ENCODE measurements at places on chromosomes 7 and 10. TPM values are rescaled to one million over a fixed set of nuclear protein-coding genes. Genes with fewer than 3 reads are reported as not detected.
A peak's percentile ranks its signal among the peaks of the same experiment; 100 is the strongest.

DNA sequence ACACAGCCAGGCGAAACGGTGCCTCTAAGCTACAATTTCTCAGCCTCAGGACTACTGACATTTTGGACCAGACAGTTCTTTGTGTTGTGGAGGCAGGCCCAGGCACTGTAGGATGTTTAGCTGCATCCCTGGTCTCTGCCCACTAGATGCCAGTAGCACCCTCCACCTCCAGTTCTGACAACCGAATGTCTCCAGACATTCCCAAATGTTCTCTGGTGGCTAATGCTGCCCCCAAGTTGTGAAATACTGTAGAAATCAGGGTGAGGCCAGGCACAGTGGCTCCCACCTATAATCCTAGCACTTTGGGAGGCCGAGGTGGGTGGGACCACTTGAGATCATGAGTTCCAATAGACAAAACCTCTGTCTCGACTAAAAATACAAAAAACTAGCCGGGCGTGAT, 18.2 kb downstream of the HNRNPF start:
- no peak for DNase-seq
- H3K4me3 ChIP-seq, result no peak overlapping the region
- H3K36me3 ChIP-seq, result peaks cover 100% of the 10 kb centered on the region
- H3K4me1 ChIP-seq, result peaks cover 11% of the 10 kb centered on the region
- H3K27me3 ChIP-seq, result no peaks in the 10 kb centered on the region
- H3K27ac ChIP-seq, result no peak overlapping the region

Gene NKX1-2
- total RNA-seq, result not detected

- no peaks in the 10 kb centered on the region for H3K36me3 ChIP-seq
- no peaks in the 10 kb centered on the region for H3K27me3 ChIP-seq
- H3K4me1 ChIP-seq, result no peaks in the 10 kb centered on the region
- no peak for DNase-seq
These were observed 3.8 kb downstream of the HTR5A start for GRCh38 chr7:155073922-155074321.

Gene ITPRID1
- not detected for total RNA-seq

GRCh38 chr7:27418541-27418940, 175.9 kb downstream of the EVX1 start:
- no peaks in the 10 kb centered on the region for H3K36me3 ChIP-seq
- no peak overlapping the region for H3K4me3 ChIP-seq
- H3K4me1 ChIP-seq, result no peaks in the 10 kb centered on the region
- no peak for DNase-seq

DNA sequence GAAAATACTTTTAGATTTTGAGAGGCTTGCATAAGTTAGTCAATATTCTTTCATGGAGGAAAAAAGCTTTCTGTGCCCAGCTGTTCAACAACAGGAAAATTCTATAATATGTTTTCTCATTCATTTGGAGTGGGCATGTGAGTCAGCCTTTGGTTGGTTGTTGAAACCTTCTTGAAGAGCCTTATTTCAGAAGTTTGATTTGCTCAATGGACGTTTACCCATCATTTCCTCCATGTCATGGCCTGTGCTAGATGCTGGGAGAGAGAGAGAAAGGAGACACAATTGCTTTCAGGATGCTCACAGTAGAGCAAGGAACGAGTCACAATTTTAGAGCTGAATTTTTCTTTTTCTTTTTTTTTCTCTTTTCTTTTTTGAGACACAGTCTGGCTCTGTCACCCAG, 181.7 kb downstream of the PRKCQ start:
- H3K27ac ChIP-seq, result no peak overlapping the region
- H3K27me3 ChIP-seq, result no peaks in the 10 kb centered on the region
- no peak for DNase-seq
- H3K4me3 ChIP-seq, result no peak overlapping the region
- no peaks in the 10 kb centered on the region for H3K36me3 ChIP-seq
- H3K4me1 ChIP-seq, result peaks cover 27% of the 10 kb centered on the region

Gene MRLN
- total RNA-seq, result not detected

Gene RTKN2
- total RNA-seq, result 3.3 TPM

DNA sequence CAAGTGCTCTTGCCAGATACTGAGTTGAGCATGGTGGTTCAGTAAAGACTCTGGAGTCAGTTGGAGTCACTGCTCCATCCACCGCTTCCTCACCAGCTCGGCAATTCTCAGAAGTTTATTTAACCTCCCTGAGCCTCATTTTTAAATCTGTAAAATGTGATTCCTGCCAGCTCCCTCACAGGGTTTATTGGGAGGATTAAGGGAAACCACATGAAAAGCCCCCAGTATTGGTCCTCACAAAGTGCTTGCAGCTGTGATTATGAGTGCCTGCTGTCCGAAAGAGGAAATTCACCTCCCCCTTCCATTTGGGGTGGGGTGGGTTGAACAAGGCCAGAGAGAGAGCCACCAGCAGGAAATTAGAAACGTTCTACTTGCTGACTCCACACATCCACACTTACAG, 99.0 kb downstream of the AOAH start:
- peaks cover 16% of the 10 kb centered on the region for H3K4me1 ChIP-seq
- no peak overlapping the region for H3K27ac ChIP-seq
- DNase-seq, result no peak
- no peaks in the 10 kb centered on the region for H3K27me3 ChIP-seq

GRCh38 chr10:126224967-126225671, 163.2 kb downstream of the ADAM12 start:
- no peak for DNase-seq
- no peak overlapping the region for H3K27ac ChIP-seq
- no peak overlapping the region for H3K4me3 ChIP-seq
- peaks cover 23% of the 10 kb centered on the region for H3K4me1 ChIP-seq
- no peaks in the 10 kb centered on the region for H3K27me3 ChIP-seq

- H3K4me3 ChIP-seq, result no peak overlapping the region
- no peak for DNase-seq
- no peaks in the 10 kb centered on the region for H3K36me3 ChIP-seq
- H3K27me3 ChIP-seq, result no peaks in the 10 kb centered on the region
- no peak overlapping the region for H3K27ac ChIP-seq
These were observed 119.0 kb upstream of the EEPD1 start for GRCh38 chr7:36034020-36034419.

- no peaks in the 10 kb centered on the region for H3K27me3 ChIP-seq
- no peaks in the 10 kb centered on the region for H3K4me1 ChIP-seq
- no peaks in the 10 kb centered on the region for H3K36me3 ChIP-seq
- no peak for DNase-seq
- H3K27ac ChIP-seq, result no peak overlapping the region
- H3K4me3 ChIP-seq, result no peak overlapping the region
These were observed 7.6 kb upstream of the BAG3 start for GRCh38 chr10:119643306-119644204.

DNA sequence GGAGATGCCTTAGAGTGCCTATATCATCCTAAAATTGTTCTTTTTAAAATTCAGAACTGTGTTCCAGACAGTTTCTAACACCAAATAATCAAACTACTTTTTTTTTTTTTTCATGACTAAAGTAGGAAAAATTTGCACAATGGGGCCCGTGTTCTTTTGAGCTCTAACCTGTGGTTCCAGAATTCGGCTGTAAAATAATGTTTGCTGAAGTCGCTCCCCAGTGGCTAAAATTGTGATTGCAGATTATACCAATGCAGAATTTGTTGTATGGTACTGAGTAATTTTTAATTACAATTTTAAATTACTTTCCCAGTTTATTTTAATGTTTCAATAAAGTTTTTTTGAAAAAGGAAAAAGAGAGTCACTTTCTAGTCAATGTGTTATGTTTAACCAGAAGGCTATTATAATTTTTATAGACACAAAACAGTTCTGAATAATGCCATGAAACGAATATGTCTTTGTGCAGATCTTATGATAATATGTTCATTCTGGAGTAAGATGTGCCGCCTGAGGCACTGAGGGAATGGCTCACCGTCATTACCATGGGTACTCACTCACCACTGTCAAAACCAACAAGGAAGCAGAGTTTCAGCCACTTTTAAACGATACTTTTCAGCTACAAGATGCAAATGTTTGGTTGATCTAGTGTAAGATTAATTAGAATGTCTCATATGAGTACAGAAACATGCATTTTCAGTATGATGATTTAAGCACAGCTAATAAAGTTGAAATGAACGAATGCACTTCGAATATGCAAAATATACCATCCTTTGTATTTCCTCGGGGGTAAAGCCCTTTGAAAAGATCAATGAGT, 173.6 kb downstream of the PRKCQ start:
- no peak overlapping the region for H3K4me3 ChIP-seq
- H3K27me3 ChIP-seq, result no peaks in the 10 kb centered on the region
- H3K36me3 ChIP-seq, result no peaks in the 10 kb centered on the region
- no peak for DNase-seq
- H3K27ac ChIP-seq, result no peak overlapping the region

Gene AGAP4
- total RNA-seq, result 13.0 TPM

GRCh38 chr7:106185719-106186118, 73.6 kb upstream of the SYPL1 start:
- DNase-seq, result no peak
- H3K27ac ChIP-seq, result no peak overlapping the region
- H3K4me1 ChIP-seq, result no peaks in the 10 kb centered on the region
- H3K27me3 ChIP-seq, result no peaks in the 10 kb centered on the region
- H3K36me3 ChIP-seq, result no peaks in the 10 kb centered on the region

DNA sequence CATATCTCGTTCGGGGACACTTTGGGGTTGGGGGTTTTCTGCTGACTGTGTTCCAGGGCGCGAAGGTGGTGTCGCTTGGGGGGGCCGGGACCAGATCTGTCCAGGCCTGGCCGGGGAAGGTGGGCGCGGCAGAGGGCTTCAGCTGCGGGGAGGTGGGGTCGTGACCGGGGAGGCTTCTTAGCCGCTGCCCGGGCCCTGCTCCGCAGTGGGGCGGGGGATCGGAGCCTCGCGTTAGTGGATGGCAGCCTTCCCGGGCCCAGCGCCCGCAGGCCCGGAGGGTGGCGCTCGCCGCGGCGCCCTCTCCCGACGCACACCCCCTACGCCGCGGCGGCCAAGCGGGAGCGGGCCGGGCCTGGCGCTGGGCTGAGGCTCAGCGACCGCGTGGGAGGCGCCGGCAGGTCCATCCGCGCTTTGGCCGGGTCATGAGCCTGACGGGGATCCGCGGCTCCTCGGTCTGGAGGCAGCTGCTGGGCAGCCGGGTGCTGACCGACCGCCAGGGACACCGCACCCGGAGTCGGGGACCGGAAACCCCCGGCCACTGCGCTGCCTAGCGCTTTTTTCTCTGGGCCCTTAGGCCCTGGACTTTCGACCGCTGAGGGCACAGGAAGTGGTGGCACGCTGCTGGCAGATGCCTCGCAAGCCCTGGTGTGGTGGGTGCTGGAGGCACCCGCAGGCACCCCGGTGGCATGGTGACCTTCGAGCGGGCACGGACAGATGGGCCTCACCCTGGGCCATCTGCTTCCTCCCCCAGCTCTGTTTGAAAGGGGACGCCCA, 1.2 kb downstream of the AGAP3 start:
- peak overlapping the region; percentile 46 for H3K27ac ChIP-seq
- DNase-seq, result no peak
- no peaks in the 10 kb centered on the region for H3K27me3 ChIP-seq
- H3K4me1 ChIP-seq, result peaks cover 50% of the 10 kb centered on the region

Gene ADRA2A
- total RNA-seq, result 0.53 TPM

DNA sequence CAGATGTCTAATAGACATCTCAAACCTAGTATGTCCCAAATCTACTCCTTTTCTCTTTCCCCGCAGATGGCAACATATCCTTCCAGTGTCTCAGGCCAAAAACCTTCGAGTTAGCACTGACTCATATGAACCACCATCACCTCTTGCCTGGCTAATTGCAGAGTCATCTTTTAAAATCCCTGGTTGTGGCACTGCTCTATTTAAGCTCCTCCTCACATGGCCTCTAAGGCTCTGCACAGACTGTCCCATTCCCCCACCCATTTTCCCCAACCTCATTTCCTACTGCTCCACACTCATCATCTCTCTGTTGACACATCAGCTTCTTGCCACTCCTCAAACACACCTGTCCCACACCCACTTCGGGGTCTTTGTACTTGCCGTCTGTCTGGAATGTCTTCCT, 16.8 kb upstream of the HBP1 start:
- no peak for DNase-seq
- no peaks in the 10 kb centered on the region for H3K27me3 ChIP-seq
- no peak overlapping the region for H3K4me3 ChIP-seq
- no peak overlapping the region for H3K27ac ChIP-seq
- H3K4me1 ChIP-seq, result peaks cover 3% of the 10 kb centered on the region

Gene SEMA3D
- 4.4 TPM for total RNA-seq
